Hypothalamus (tissue), 51 donors: ENCODE measurements at places on chromosomes 3 and 15.

GRCh38 chr15:30001602-30002001 lies 81.2 kb upstream of the GOLGA8J start:
- peak; percentile 46 for DNase-seq

DNA sequence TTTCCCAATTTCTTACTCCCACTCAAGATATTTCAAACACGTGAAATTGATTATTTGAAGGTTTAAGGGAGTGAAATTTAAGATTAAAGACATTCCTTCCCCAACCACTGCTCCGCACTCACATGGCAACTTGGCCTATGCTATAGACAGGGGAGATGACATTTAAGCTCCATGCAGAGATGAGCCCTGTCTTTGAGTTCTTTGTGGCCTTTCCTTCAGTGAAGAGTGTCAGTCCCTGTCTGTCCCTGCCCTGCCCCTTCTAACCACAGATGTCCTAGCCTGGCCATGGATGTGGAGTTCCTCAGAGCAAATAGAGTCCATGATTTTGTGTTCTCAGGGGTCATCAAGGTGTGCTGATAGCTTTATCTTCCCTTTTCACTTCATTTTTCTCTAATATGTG lies 29.4 kb upstream of the THBS1 start:
- DNase-seq = no peak

DNA sequence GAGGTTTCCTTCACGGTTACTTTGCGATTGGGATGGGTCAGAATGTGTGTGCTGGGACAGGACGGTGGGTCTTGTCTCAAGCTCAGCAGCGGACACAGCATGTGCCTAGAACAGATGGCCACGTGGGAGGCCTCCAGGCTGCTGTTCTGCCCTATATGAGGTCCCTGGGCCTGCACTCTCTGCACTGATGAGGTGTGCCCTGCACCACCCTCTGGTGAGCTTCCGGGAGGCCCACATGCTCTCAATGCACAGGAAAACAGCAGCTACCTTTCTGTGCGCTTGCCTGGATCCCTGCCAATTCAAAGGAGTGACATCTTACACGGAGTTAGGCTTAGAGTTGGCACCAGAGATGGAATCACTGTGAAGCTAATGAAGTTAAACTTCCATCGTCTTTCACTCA lies 59.8 kb downstream of the BOC start:
- no peak for DNase-seq

DNA sequence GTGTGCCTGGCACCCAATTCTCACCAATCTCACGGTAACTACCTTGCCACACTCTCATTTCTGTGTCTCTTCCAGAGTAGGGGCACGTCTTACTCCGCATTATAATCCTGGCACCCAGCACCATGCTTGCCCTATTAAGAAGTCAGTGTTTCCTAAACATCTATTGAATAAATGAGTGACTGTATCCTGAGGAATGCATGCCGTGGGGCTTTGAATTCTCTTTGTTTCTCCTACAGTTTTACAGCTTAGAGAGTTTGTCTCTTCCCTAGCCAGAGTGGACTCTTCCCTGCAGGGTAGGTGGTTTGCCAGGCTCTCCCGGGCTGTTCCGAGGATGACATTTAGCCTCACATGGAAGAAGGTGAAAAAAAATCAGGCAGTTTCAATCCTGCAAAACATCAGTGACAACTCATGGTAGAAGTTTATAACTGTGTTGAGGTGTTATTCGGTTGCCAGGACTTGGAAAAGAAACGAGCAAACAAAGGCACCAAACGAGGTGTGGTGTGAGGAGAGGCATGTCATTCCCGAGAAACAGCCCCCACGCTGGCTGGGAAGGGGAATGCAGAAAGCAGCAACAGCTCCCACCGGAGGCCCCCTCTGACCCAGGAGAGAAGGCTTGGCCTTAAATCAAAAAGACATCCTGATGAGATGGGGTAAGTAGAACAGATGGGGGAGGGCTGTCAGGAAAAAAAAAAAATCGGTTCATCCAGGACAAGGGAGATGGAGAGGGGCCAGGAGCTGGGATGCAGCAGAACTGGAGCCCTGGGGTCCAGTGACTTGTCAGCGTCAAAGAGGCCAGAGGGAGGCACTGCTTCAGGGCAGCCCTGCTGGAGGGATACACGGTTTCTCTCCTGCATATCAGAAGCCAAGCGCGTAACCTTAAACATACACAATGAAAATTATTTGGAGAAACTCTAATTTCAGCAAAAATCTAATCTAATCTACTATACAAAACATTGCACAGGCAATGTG lies 168.4 kb upstream of the ARRDC4 start:
- no peak for DNase-seq

- DNase-seq = no peak
Measured at GRCh38 chr3:188752850-188753249, 418.9 kb upstream of the TPRG1 start.

DNA sequence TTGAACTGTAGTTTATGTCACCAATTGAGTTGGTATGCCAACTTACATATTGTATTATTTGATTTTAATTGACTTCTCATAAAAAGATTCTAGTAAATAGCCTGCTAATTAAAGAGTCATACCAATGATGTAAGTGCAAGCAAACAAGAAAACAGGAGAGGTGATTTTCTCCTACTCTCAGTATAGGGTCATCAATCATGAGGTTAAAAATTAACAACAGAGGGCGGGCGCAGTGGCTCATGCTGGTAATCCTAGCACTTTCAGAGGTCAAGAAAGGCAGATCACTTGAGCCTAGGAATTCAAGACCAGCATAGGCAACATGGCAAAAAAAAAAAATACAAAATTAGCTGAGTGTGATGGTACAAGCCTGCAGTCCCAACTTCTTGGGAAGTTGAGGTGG lies 108.7 kb downstream of the MYO9A start:
- DNase-seq = no peak

DNA sequence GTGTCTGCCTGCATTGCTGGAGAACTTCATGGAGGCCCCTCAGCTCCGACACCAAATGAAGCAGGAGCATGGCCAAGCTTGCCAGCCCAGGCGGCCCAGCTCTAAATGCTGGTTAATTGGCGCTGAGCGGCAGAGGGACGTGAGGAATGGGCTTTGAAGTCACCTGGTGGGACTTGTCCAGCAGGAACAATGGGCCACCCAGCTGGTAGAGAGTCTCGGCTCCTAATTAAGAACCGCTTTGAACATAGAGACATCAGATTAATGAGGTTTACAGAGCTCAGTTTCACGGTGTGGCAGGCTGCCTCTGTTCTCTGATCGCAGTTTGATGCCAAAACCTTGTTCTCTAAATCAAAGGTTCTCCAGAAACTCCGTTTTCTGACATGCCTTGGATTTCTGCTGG lies 77.5 kb upstream of the LINGO1 start:
- no peak for DNase-seq

GRCh38 chr3:86416334-86416733 lies 574.6 kb downstream of the VGLL3 start:
- no peak for DNase-seq

DNA sequence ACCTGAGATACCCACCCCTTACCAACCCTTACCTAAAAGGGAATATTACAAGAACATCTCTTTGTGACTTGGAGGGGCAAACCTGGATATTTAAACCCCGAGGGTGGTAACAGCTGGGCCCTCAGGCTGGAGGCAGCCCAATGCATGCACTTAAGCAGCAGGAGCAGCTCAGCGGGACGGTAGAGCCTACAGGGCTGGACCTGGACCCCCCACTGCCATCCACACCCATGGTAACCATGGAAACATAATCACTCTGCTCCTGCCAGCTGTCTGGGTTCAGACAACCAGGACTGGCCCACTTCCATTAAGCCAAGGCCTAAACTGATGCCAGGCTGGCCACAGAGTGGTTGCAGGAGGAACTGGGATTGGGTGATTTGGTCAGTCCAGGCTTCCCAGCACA lies 52.8 kb downstream of the ETFA start:
- no peak for DNase-seq

GRCh38 chr3:197466586-197467399 lies 89.0 kb downstream of the BDH1 start:
- no peak for DNase-seq

DNA sequence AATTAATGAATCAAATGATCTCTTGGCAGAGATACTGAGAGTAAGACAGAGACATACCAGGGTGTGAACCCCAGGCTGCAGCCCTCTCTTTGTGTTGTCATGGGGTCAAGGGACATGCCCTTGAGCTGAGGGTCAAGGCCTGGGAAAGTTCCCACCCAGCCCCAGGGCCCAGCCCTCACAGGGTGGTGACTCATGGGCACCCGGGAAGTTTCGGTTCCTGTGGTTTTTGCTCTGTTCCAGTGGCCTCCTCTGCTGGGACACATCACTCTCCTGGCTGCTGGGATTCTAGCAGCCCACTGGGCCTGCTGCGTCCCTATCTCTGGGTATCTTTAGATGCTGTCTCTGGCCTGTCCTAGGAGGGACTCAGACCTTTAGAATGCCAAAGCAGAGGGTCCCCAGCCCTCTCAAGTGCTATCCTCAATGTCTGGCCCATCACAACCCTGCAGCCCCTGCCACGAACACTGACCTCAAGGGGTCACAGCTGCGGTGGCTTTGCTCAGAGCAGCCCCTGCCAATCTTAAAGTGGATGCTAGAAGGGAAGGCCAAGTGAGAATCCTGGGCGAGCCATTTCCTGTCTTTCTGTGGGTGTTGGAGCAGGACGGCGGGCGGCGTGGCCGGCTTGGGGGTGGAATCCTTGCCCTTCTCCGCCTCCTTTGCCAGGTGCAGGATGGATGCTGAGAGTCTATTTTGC lies 148.4 kb upstream of the TLE3 start:
- no peak for DNase-seq

DNA sequence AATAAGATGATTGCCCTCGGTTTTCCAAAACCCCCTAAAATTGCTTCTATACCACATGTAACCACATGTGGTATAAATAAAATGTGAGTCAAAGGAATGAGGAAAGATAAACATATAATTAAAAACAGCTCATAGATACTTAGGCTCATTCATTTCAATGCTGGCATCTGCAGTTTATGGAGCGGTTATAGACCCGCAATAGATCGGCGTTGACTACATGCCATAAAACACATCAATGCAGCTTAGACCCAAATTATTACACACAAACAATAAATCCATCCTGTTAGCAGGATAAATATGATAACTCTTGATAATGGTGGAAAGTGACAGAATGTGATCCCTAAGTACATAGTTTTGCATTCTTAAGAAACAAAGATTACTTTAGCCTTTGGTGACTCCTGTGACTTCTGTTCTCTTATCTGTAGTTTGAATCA lies 143.7 kb downstream of the NR2F2 start:
- DNase-seq = no peak

DNA sequence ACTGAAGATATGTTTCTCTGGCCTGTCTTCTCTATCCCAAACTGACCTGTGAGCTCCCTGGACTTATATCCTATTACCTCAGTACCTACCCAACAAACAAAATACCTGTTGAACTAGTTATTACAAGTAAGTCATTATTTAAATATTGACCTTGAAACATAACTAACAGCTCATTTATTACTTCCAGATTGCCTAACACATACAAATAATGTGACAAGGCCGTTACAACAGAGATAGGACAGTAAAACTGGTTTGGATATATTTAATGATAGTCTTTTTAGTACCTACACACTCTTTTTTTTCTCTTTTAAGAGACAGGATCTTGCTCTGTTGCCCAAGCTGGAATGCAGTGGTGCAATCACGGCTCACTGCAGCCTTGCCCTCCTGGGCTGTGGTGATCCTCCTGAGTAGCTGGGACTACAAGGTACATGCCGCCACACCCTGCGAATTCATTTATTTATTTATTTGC lies 145.0 kb downstream of the ADAM10 start:
- DNase-seq = no peak

- DNase-seq = no peak
Measured at GRCh38 chr15:63447017-63447676, 57.2 kb upstream of the USP3 start.

DNA sequence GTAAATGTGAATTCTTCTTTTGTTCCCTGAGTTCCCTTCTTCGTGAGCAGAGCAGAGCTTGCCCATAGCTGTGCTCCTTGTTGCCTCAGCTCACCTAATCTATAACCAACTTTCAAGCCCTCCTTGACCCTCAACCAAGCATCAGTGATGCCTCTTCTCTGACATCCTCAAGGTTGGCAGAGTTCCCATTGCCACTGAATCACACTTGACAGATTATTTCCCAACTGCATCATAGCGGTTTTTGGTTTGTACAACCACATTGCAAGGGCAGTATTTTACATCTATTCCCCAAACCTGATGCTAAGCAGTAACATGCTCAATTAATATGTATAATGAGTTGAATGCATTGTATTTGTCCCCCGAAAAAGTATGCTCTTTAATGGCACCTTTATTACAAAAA lies 133.0 kb upstream of the SNTN start:
- no peak for DNase-seq

GRCh38 chr15:33795070-33795469 lies 173.2 kb upstream of the CHRM5 start:
- DNase-seq = no peak

GRCh38 chr3:55486857-55487380 lies at the start of gene WNT5A:
Gene WNT5A (minus strand): TSS chr3:55487306. CDS start chr3:55486985, 321 bp downstream.
- DNase-seq = no peak

DNA sequence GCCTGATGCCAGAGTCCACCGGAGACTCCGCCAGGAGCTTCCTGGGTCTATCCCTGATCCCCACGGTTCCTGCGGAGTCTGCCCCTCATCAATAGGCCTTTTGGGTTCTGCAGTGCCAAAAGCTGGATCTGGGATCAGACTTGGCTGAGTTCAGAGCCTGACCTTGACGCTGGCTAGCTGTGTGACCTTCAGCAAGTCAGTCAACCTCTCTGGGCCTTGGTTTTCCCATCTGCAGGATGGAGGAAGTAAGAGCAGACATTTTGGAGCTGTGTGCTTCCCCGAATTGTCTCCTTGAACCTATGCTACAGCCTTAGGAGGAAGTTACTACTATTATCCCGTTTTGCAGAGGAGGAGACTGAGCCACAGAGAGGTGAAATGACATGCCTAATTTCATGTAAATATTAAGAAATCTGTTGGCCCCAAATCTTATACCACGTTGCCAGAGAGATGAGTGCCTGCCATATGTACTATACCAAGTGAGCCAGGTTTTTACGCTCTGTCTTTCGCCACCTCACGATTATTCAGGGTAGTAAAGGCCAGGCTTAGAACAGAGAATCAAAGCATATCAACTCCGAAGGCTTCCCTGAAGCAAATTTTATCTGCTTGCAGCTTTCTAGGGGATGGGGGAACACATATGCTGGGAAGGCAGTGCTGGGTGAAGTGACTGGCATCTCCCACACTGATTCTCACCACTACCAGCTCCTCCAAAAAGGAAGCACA lies 112.5 kb downstream of the SRGAP3 start:
- DNase-seq = no peak

- no peak for DNase-seq
Measured at GRCh38 chr3:46289551-46289950, 47.3 kb downstream of the CCR3 start.

GRCh38 chr15:29871401-29871800 lies 49.1 kb upstream of the TJP1 start:
- DNase-seq = no peak

GRCh38 chr15:52086011-52086786 lies 26.4 kb downstream of the BCL2L10 start:
- no peak for DNase-seq

- DNase-seq = no peak
Measured at GRCh38 chr3:186646106-186646505, 5.9 kb downstream of the FETUB start.

DNA sequence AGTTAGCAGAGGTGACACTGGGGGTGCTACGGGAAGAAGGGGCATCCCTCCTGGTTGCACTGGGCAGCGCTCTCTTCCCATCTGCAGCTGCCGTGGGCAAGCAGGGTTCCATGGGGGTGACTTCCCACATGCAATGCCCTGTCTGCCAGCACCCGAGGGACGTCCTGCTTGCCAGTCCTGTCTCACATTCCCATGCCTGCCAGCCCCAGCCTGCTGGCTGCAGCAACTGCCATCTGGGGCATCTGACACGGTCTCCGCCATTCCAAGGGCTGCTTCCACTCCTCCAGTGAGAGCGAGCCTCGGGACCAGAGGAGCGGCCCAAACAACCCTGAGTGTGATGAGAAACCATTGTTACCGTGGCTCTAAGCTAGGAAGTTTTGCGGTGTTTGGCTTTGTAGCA lies 45.4 kb upstream of the RPL32 start:
- peak; percentile 23 for DNase-seq
